Activated CD4-positive, alpha-beta T cell treated with anti-CD3 and anti-CD28 coated beads, Interleukin-2, amount 10 ng/mL, durations not matched to agents 7 days and 5 days (primary cell): ENCODE measurements at places on chromosomes 13 and 19. TPM values are rescaled to one million over a fixed set of nuclear protein-coding genes. Genes with fewer than 3 reads are reported as not detected.

Gene F7
- not detected for total RNA-seq

Gene FGF9
- total RNA-seq, result not detected

Gene TEKTIP1
- 8.7 TPM for total RNA-seq

Gene WDR62
- total RNA-seq, result 33.4 TPM

Gene TNFSF9
- total RNA-seq, result 1.1 TPM

Gene WTIP
- total RNA-seq, result 0.69 TPM

Gene GDF15
- total RNA-seq, result not detected

Gene PRR12
- 41.5 TPM for total RNA-seq

Gene POSTN
- total RNA-seq, result not detected

Gene TEX26
- not detected for total RNA-seq

Gene LHB
- total RNA-seq, result not detected

Gene LRRC8E
- total RNA-seq, result not detected

Gene ZNF90
- total RNA-seq, result 11.0 TPM

Gene KIR2DL4
- 0.30 TPM for total RNA-seq
